Kidney tubule cell (primary cell): ENCODE measurements at places on chromosomes 6 and 20.
A peak's percentile ranks its signal among the peaks of the same experiment; 100 is the strongest.

DNA sequence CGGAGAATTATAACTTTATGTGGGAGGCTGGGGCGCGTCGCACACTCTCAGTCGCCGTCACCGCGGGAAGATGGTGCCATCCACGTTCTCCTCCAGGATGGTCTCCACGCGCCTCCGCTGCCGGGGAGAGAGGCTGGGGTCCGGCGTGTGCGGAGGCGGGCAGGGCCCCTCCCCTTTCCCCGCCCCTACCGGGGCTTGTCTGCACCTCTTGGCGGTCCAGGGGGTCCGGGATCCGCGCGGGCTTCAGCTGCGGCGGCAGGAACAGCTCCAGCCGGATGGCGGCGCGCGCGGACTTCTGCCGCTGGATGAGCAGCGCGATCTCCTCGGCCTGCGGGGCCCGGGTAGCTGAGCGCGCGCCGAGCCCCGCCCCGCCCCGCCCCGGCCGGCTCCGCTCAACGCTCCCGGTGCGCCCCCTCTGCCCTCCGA, 807 bp downstream of the LKAAEAR1 start:
- peak; percentile 68 for DNase-seq

- DNase-seq = no peak
Measured at GRCh38 chr6:5219011-5219691, 41.6 kb downstream of the LYRM4 start.

DNA sequence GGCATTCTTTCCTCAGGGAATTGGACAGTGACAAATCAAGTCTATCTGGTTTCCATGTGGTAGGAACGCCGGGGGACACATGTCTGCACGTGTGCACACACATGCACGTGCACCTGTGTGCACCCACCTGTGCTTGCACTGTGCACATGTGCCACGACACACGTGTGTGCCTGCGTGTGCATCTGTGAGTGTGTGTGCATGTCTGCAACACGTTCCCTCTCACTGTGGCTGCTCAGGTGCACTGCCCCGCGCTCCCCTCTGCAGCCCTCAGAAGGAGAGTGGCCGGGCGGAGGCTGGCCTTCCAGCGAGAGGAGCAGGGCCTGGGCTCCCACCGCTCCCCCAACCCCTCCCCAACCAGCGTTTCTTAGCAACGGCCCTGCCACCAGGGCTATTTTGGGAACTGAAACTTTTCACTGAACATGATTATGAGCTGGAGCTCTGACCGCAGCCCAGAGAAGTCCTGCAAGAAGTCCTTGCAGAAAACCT, 147.8 kb downstream of the PHACTR3 start:
- DNase-seq = no peak

DNA sequence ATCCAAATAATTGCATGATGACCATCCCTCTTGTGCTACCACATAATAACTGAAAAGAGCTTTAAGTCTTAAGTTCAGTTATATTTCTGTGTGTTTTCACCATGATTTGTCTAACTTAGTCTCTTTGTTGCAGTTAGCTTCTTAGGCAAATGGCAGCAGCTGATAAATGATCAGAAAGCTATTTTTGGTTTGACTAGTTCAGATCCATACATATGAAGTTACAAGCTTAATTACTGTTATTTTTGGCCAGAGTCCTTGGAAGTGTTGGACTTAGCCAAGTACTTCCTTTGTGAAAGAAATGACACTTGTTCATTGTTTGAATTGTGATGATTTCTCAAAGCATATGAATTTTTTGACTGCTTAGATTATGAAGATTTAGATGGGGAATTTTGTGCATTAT, 54.2 kb downstream of the HIVEP1 start:
- no peak for DNase-seq

GRCh38 chr6:115467726-115468125, 593.0 kb downstream of the FRK start:
- no peak for DNase-seq

DNA sequence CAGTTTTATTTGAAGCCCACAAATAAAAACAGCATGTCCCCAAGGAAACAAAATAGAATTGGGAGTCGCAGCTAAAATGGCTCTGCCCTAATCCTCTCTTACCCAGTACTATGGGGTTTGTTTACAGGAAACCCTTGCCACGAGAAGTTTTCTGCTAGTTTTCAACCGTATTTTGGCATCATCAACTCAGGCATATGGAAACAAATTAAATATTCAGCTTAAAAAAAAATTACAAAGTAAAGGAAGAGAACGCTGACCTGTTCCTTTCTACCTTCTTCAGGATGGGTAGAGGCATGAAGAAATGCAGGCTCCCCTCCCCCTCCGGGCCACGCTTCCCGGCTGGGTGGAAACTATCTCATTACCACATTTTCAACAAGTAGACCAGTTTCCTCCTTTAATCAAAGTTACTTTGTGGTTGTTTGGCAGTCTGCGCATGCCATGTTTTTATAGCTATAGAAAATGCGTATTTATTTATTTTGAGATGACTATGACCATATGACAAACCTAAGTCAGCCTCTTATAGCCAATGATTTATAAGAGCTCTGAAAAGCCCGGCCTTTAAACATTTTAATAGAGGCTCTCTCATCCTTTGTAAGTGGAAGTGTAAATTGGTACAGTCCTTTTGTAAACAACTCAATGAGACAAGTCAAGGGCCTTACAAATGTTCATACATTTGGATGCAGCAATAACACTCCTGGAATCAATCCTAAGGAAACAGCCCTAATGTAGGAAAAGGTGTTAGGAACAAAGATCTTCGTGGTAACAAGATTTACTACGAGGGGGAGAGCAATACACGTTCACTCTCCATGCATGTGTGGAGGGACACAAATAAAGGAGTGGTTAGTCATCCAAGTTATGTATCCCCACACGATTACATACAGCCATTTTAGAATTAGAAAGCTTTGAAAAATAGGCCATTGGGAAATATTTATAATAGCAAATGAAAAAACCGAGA, 16.1 kb upstream of the ZNF217 start:
- DNase-seq = peak; percentile 33

DNA sequence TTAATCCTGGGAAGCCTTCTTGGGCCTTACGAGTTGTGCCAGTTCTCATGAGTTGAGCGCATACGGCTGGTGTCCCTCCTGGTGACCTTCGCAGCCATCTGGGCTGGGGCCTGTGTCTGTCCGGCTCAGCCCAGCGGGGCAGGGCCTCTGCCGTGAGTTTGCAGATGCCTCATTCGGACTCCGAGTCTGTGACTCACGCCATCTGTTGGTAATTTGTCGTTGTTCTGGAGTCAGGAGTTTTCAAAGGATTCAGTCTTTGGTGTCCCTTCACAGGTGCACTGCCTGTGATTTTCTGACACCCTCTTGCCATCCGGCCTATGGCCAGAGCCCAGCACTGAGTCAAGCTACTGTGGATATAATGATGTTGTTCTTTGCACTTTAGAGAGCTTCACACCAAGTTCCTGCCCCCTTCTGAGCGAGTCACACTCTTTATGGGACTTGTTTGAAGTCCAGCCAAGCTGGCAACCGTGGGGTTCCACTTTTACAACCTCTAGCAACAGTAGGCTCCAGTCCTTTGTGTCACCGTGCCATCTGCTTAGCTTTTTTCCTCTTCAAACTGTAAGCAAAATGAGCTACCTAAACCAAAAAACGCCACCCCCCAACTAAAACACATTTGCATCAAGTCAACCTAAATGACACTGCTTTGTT, 175.6 kb downstream of the AIG1 start:
- DNase-seq = no peak

DNA sequence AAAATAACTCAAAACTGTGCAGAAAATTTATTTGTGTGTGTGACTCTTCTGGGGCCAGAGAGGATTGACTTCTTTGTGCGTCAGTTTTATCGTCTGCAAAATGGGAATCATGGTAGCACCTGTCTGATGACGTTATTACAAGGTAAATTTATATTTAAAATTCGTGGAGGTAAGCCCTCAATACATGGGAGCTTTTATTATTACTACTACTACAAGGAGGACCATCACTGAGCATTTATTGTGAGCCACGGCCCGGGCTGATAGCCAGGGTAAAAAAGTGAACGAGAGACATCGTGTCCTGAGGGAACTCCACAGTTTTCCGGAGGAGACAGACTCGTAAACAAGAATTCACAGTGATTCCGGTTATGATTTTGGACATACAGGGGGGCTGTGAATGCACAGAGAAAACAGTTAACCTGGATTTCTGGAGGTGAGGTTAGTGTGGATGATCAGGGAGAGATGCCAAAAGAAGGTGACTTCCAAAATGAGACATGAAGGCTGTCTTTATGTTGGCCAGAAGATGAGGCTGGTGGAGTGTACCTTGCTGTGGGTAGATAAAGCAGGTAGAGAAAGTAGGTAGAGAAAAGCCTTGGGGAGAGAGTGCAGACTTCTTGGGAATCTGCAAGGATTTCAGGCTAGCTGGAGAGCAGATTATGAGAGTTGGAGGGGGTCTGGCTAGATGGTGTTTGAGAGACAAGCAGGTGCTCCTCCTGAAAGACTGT, 10.6 kb upstream of the SERINC3 start:
- no peak for DNase-seq

DNA sequence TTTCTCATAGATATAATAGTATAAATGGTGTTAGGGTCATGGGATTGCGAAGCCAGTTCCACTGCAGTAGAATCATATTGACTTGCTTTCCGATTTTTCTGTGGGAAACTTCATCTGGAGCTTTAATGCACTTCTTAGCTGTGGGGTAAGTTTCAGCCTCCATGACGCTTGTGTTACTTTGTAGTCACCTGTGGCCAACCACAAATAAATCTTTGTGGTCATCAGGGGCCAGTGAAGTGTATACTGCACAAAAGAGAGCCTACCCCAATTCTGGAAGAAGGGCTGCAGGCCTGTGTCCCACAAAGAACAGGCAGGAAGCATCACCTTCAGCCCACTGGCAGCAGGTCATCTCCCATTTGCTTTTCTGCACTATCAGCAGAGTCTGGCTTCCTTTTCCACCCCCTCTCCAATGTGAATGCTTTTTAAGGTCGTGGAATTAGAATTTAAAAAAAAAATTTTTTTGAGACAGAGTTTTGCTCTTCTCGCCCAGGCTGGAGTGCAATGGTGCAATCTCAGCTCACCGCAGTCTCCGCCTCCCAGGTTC, 32.0 kb downstream of the MTHFD1L start:
- DNase-seq = no peak

DNA sequence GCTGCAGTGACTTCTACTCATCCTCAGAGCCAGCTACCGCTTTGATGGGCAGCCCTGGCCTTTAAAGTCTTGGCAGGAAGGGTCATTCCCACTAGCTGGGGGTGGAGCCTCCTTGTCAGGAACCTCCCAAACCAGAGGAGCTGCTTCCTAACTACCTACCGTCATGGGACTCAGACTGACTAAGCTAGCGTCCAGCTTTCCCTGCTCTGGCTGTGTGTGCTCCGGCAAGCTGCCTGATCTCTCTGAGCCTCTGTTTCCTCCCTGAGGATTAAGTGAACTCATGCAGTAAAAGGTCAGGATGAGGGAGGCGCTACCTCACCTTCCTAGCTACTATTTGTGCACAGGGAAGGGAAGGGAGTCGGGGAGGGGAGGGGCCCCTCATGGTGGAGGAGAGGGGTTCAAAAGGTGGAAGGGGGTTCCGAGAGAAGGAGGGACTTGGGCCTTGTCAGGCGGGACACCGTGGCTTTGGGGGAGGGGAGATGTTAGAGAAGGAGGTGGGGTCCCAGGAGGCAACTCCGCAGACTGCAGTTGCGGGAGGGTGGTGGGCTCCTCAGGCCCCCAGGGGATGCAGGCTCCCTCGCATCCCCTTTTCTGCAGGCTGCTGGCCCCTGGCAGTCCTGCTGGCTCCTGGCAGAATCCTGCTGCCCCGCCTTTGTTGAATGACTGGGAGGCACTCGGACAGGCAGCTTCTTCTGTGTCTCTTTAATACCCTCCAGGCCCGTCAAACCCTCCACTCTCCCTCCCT, 9.8 kb downstream of the DUSP15 start:
- peak; percentile 71 for DNase-seq

GRCh38 chr6:95802978-95803377, 212.8 kb upstream of the FUT9 start:
- no peak for DNase-seq

GRCh38 chr6:40550202-40551101, 36.7 kb downstream of the LRFN2 start:
- DNase-seq = peak; percentile 56

DNA sequence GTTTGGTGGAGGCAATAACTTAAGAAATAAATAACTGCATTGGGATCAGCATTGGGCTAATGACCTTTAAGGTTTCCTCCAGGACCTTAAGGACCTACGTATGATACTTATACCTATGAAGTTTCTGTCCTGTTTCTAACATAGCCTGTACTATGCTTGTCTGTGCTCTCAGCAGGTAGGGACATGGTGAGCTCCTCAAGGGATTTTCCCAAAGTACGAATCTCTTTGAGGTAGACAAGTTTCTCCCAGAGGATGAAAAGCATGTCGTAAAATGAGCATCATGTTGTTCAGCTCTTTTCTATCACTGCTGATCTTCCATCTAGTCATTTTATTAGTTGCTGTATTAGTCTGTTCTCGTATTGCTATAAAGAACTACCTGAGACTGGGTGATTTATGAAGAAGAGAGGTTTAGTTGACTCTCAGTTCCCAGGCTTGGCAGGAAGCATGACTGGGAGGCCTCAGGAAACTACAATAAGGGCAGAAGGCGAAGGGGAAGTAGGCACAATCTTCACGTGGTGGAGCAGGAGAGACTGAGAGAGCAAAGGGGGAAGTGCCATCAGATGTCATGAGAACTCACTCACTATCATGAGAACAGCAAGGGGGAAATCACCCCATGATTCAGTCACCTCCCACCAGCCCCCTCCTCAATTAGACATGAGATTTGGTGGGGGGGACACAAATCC, 77.8 kb upstream of the TGM3 start:
- DNase-seq = no peak

GRCh38 chr6:54801669-54802068, 44.9 kb upstream of the FAM83B start:
- DNase-seq = peak; percentile 80

- DNase-seq = peak; percentile 2
Measured at GRCh38 chr6:81241126-81242041, 511.1 kb downstream of the TENT5A start.

DNA sequence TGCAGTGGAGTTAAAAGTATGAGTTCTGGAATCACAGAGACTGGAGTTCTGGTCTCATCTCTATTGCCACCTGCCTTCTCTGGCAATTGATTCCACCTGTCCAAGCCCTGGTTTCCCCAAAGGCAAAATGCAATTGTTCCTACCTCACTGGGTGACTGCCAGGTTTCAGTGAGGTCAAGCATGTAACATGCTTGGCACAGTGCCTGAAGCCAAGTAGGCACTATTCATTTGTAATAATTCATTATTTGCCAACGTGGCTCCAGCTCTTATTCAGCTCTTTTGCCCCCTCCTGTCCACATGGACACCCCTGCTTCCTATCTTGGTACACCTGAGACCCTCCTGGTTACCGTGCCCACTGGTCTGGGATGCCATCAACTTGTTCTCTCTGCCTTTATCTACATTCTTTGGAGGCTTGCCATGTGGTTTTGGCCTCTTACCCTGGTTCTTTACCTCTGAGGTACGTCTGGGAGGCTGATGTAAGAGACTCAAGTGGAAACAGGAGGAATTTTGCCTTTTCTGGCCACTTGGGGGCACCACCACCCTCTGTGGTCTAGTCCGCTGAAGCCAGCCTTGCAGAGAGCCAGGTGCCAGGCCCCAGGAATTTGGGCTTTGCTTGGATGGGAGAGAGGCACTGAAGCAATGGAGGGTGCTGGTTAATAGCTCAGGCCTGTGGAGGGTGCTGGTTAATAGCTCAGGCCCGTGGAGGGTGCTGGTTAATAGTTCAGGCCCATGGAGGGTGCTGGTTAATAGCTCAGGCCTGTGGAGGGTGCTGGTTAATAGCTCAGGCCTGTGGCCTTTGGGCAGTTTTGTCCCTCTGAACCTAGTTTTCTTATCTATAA, 1.7 kb downstream of the KCNK15 start:
- DNase-seq = peak; percentile 95

GRCh38 chr20:41599699-41600104, 18.5 kb downstream of the CHD6 start:
- DNase-seq = no peak

GRCh38 chr6:166078294-166078693, 89.4 kb downstream of the TBXT start:
- DNase-seq = peak; percentile 83

- no peak for DNase-seq
Measured at GRCh38 chr6:42281570-42281969, 63.9 kb upstream of the MRPS10 start.
